ENCODE measurements at places on chromosomes 12 and 14.

DNA sequence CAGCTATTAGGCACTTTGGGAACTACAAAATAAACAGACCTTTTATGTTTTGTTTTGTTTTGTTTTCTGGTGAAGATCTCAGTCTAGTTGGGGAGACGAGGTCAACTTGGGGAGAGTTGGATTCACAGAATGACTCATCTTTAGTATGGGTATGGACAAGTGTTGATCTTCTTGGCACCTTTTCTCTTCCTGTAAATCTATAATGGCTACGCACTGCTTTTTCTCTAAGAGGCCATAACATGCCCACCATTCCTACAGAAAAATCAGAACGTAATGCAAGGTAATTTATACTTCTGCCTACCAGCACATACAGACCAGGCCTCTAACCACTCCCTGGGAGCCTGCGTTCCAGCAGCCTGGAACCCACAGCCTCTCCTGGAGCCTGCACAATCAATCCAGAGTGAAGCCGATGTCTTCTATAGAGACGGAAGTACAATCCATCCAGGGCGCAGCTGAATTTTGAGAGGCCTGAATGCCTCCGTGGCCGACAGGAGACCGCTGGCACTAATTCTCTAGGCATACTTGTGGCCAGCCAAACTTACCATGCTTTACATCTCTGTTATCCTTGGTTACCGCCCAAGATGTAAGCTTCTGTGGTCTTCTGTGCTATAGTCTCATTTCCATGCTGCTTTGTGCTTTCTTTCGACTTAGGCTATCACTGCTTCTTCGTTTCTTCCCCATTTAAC lies 717 bp downstream of the PPHLN1 start:
- peak; percentile 12 for DNase-seq

GRCh38 chr14:98301681-98302080 lies 970.3 kb downstream of the BCL11B start:
- DNase-seq = no peak

- no peak for DNase-seq
Measured at GRCh38 chr12:69471667-69472385, 1.6 kb downstream of the FRS2 start.

- DNase-seq = no peak
Measured at GRCh38 chr14:64944041-64944440, 1.5 kb upstream of the GPX2 start.

DNA sequence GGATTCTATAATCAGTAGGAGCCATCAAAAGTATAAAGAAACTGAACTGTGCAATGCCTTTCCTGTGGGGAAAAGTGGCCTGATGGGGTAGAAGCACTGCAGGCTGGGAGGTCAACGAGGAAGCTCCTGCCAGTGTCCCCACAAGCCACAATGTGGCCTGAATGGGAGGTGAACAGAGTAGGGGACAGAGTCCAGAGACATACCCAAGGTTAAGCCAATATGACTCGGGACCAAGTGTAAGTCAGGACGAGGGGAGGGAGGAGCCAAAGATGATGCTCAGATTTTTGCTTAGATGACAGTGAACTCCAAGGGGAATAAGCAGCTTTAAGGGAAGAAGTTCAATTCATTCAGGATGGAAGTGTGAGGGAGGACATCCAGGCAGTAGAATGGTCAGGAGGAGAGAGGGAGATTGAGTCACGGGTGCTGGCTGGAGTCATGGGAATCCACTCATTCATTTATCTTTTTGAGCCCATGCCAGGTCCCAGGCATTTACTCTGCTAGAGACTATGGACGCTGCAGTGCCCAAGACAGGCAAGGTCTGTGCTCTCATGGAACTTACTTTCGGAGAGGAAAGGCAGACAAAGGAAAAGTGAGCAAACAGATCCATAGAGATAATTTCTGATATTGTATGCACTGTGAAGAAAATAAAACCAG lies 29.1 kb downstream of the DPF3 start:
- DNase-seq = no peak

All from activated naive CD4-positive, alpha-beta T cell treated with Interleukin-2 at 50 U/mL for 16 hours (primary cell).